ENCODE measurements at places on chromosomes 1 and 21.

GRCh38 chr1:3372317-3372716, 82.1 kb upstream of the ARHGEF16 start:
- DNase-seq = no peak

DNA sequence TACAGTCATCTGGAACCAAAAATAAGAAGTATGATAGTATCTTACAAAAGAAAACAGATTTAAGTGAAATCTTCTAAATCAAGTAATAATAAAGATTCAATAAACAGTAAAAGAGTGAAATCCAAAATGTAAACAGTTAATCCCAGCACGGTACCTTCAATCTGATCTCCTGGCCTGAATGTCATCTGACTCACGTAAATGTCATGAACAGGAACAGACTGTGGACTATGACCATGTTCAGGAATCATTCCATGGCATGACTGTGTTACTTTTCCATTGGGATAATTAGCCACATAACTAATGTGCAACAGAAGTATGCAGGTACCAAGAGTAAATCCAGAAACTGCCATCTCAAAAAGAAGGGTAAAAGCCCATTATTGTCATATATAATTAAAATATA, 18.0 kb downstream of the FRRS1 start:
- DNase-seq = no peak

DNA sequence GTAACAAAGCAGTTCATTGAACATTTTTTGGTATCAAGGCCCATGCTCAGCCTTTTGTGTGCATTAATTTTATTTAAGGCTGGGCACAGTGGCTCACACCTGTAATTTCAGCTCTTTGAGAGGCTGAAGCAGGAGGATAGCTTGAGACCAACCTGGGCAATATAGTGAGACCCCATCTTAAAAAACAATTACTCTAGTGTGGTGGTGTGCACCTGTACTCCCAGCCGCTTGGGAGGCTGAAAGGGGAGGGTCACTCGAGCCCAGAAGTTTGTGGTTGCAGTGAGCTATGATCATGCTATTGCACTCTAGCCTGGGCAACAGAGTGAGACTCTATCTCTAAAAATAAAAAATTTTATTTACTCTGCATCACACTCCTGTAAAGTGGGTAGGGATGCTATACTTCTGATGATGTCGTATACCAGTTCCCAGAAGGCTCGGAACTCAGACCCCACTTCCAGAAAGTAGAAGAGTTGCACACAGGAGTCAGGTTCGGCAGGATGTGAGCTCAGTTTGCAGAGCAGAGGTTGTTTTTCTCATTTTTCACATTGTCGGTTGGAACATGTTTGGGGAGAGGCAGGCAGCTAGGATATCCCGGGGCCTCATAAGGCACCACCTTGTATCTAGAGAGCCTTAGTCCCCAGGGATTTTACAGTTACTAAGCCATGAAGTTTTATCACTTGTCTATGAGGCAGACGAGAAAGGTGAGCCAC, 144.6 kb downstream of the GALNT2 start:
- no peak for DNase-seq

- no peak for DNase-seq
Observed at GRCh38 chr1:18300376-18300775, 180.4 kb upstream of the KLHDC7A start.

DNA sequence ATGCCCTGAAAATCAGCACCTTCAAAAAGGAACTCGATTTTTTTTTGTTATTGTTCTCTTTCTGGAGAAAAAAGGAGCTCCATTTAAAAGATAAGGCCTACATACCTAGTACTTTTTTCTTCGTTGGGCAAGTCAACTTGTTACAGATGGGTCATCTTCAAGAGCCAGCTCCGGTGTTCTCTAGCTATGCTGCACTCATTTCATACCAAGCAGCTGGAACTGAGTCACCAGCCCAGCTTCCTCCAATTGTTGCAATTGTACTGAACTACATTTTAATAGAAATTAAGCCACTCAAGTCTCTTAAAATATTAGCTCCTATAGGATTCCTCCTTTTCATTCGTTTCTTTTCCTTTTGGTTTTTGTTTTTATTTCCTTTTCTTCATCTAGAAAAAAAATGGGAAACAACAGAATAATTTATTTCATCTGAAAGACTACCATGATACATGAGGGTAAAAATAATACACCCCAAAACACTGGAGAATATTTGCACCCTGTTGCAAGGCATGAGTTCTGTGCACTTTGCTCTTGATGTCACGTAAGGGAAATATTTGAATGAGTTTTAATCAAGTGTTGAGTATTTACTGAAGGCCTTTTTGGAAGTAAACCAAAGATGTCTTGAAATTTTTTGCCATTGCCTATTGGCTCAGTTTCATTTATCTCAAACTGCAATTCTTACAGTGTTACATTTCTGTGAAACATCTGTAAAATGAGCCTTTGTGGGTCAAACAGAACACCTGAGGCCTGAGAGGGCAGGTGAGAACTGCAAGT, 60.5 kb downstream of the CLIC4 start:
- no peak for DNase-seq

All from NCI-H748 treated with DMSO at 0.1 percent for 48 hours (cell line).